ENCODE measurements at places on chromosomes 4 and X.

DNA sequence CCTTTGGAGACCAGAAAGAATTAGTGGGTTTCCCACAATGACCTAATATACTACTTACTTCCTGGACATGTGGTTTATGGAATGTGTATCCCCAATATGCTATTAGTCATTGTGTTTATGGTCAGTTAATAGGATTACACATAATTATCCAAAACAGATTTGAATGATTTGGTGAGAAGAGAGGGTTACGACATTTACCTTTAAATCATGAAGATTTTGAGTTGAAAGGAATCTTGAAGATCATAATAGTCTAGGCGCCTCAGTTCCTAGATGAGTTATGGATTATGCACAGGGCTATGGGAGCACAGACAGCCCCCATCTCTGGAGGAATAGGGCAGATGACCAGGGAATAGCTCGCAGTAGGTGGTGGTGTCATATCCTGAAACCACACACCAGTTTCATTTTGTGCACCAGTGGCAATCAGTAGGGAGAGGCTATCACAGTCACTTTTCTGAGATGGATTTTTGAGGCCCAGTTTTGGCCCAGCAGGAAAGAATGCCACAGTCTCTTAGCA lies 61.3 kb downstream of the SEPTIN11 start:
- no peak for DNase-seq

- no peak for DNase-seq
Observed at GRCh38 chr4:30617836-30618235, 102.3 kb upstream of the PCDH7 start.

DNA sequence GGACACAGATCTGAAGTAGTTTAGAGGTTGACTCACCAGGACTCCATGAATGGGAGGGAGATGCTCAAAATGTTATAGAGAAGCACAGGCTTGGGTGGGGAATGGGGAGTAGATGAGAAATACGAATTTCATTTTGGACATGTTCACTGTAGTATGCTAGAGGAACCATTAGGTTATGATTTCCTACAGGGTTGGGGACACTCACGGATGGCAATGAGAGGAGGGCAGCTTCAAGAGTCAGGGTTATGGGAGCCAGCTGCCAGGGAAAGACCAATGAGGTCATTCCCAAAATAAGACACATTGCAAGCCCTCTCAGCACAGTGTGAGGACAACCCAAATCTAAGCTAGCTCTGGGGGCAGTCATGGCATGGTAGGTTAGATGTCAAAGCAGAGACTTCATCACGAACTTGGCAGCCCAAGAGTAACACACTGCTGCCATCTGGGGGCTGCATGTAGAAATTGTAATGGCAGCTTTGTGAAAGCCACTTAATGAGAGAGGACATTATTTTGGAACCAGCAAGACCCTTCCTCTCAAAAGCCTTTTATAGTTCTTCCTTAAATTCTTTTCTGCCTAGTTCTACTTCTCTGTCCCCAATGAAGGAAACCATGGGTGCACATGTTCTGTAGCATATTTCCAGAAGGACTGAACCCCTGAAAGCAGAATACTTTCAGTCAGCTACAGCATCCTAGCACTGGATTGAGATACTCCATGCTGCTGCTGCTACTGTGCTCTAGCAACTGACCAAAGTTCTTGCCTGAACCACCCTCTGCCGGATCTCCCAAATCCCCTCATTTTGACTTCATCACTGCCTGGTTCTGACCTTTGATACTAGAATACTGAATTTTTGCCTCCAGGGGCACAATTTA lies 16.2 kb upstream of the ZCCHC12 start:
- DNase-seq = no peak

DNA sequence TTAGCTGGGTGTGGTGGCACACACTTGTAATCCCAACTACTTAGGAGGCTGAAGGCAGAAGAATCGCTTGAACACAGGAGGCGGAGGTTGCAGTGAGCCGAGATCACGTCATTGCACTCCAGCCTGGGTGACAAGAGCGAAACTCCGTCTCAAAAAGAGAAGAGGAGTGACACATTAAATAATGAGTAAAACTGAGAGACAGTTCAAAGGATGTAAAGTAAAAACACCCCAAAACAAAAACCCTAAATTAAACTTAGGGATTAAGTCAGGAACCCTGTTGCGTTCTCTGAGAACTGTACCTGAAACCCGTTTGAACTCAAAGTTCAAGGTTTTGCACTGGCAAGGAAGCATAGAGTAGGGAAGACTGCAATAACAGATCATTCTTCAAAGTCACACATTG lies 141.7 kb downstream of the BRWD3 start:
- DNase-seq = no peak

DNA sequence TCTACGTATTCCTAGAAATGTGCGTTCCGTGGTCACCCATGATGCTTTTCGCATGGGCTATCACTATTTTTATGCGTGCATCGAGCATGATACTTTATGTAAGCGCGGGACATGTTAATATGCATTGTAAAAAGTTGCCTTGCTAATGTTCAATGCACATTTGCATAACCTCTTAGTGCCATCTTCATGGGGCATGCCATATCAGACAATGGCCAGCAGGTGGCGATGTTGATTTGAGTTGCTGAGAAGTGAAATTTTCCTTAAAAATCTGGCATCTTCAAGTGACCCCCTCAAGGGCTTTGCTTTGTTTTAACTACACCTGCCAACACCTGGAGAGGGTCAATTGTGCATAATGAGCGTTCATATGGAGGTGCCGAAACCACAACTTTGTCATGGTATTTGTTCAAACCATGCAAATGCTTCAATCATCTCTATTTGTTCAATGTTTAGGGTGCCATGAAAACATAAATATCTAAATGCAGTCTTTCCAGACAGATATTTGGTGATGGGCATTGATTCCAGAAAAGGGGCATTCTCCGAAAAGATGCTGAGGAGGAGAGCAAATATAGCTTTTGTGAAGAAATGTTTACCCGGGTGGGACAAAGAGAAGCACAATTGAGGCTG lies 833.9 kb upstream of the PRKX start:
- no peak for DNase-seq

Data from D721Med (cell line).